ENCODE measurements at places on chromosomes 16 and 17. TPM values are rescaled to one million over a fixed set of nuclear protein-coding genes. Genes with fewer than 3 reads are reported as not detected.

- H3K27ac ChIP-seq, result no peak overlapping the region
- H3K4me1 ChIP-seq, result no peaks in the 10 kb centered on the region
- H3K4me3 ChIP-seq, result no peak overlapping the region
- H3K36me3 ChIP-seq, result no peaks in the 10 kb centered on the region
Observed at GRCh38 chr16:63702981-63703590, 1418.8 kb downstream of the CDH11 start.

DNA sequence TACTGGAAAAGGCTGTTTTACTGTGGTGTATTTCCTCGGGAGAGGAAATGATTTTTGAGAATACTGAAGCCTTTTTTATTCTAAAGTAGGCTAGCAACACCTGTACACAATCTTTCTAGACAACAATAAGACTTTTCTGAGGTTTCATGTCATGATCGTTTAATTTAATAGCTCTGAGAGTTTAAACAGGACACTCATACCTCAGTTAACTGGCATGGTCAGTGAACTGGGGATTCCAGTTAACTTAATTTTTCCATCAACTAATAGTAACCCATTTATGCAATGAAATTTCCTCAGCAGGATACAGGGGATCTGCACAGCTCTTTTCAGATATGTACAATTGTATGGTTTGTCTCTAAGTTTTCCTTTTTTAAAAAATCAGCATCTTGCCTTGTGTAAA is 262.6 kb downstream of the NTN1 start:
- no peak overlapping the region for H3K4me3 ChIP-seq
- no peak for DNase-seq
- H3K4me1 ChIP-seq, result no peaks in the 10 kb centered on the region
- H3K36me3 ChIP-seq, result no peaks in the 10 kb centered on the region
- no peaks in the 10 kb centered on the region for H3K27me3 ChIP-seq

DNA sequence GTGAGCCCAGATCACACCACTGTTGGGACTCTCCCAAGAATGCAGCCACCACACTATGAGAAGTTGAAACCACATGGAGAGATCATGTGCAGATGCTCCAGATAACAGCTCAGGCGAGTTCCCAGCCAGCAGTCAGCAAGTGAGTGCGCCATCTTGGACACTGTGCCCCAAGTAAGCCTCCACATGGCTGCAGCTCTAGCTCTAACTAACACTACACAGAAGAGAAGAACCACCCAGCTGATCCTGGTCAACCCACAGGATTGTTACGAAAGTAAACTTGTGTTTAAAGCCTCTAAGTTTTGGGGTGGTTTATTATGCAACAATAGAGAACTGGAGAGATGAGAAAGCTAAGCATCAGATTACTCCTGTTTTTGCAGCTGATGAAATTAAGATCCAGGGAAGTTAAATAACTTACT is 25.8 kb downstream of the SLC38A7 start:
- H3K4me1 ChIP-seq, result no peaks in the 10 kb centered on the region
- H3K36me3 ChIP-seq, result no peaks in the 10 kb centered on the region
- DNase-seq, result no peak
- H3K27ac ChIP-seq, result no peak overlapping the region
- H3K4me3 ChIP-seq, result no peak overlapping the region

Gene COASY
- total RNA-seq, result 66.5 TPM

Gene HOXB1
- not detected for total RNA-seq

All from left lung (tissue), 14 donors.